ENCODE measurements at places on chromosomes 12 and 14.

DNA sequence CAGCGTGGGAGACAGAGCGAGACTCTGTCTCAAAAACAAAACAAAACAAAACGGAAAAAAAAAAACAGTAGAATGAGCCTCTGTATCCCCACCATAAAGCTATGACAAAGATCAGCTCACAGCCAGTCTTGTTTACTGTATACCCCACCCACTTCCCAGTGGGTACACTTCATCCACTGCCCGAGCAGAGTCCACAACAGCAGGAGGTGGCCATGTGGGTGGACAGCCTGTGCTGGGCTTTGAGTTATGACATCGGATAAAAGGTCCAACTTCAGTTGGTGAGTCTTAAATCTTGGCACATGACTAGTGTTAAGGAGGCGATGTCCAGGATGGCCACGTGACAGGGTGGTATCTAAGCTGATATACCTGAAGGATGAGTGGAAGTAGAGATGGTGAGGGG, 34.8 kb upstream of the MAPKAPK5 start:
- DNase-seq = no peak

- no peak for DNase-seq
Observed at GRCh38 chr12:60752589-60752988, 1156.8 kb downstream of the SLC16A7 start.

- DNase-seq = no peak
Observed at GRCh38 chr14:98593361-98593761, 678.6 kb downstream of the BCL11B start.

GRCh38 chr14:59595071-59595470, 18.5 kb upstream of the CCDC175 start:
- no peak for DNase-seq

DNA sequence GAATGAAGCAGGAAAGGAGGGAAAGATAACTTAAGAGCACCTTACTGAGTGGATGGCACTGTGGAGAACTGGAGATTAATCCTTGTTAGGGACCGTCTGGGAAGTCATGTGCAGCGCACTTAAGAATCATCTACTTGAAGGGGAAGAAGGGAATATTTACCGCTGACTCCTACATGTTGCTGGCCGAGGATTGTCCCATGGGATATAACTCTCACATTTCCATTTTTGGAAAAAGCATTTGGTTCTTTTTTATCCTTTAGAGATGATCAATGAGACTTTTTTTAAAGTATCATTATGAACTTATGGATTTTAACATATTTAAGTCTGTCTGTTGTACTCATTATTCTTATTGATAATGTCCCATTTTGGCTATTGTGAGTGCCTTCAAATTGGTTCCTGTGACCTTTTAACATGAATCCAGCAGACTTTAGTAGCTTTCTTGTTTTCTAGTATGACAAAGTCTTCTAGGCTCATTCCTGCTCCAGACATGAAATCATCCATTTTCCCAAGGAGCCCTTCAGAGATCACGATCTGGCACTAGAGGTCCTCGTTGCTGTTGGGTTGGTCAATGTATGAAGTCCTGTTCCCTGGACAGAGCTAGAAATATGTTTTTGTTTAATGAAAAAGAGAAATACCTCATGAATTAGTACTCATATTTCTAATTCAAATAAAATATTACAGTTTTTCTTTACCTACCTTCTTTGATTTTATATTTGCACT, 20.2 kb upstream of the FAM234B start:
- no peak for DNase-seq

- no peak for DNase-seq
Observed at GRCh38 chr14:50957296-50957695, 13.0 kb upstream of the PYGL start.

DNA sequence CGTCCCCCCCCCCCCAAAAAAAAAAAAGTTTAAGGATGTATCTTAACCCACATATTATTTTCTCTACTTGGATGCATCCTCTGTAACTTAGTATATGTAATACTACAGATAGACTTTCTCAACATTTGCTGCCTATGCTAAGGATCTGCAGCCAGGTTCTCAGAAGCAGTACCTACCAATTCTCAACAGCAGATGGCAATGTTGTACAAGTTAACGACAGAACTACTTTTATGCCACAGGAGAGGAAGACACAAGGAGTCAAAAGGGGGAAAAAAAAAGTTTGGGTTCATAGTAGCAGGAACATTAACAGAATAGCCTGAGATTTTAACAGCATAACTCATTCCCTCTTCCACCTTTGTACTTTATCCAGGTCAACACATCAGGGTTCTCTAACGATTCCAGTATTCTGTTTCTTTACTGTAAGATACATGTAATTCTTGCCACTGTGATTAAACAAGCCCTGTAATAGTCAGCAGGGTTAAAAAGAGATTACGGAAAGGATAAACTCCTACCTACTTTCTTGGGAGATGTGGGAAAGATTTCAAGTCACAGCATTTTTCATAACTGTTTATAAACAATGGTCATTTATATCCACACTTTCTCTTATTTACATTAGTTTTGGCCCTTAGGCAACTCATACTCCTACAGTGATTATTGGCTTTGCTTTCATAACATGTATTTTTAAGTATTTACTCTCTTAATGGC, 5.7 kb upstream of the NEK9 start:
- no peak for DNase-seq

- DNase-seq = no peak
Observed at GRCh38 chr12:2003676-2004112, 563 bp downstream of the DCP1B start.

DNA sequence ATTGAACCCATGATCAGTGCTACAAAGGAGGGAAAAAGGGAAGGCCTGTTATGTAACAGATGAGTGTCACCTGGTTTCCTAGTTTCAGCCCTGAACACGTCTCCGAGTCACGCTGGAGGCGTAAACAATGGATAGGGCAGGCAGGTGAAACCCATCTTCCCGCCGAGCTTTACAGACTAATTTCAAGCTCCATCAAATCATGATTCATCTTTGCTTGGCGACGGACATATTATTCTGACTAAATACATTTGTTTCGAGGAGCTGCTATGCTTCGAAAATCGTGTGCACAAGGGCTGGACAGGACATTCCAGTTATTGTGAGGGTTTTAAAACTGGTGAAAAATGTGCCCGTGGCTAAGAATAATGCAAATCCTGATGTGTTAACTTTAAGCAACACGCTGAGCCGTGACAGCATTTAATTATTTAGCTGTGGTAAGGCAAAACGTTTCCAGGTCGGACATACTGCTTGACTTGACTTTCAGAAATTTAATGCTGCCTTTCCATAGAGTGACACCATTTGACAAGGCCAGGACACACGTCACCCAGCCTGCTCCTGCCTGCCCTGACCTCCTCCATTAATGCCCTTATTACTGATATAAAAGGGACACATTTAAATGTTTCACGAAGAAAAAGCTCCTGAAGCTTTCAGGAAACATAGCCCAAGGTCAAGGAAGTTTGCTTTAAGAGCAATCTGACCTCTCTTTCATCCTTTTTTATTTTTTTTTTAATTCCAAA, 1203.5 kb upstream of the TMEM132C start:
- DNase-seq = no peak

DNA sequence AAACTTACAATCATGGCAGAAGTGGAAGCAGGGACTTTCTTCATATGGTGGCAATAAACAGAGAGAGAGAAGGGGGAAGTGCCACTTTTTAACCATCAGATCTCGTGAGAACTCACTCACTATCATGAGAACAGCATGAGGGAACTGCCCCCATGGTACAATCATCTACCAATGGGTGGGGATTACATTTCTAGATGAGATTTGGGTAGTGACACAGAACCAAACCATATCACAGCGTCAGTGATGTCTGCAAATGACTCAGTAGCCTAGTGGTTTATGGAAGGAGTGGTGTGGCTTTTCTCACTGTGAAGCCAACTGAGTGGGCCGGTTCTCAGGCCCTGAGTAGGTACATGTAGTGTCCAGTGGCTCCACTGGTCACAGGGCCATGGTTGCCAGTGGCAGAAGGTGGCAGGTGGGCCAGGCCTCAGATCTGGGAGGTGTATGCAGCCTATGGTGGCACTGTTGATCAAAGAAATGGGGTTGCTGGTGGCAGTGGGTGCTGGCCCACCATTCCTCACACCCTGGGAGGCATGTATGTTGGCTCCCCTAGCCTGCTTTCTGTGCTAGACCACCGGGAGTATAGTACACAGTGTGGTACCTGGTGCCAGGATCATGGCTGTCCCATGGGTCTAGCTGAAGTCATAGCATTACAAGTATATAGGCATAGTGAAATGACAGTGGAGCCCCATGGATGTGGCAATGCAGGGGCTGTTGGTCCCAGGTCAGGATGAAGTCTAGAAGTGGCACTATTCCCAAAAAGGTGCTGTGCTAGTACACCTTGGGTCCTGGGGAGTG, 191.9 kb downstream of the NUBPL start:
- DNase-seq = no peak

- DNase-seq = no peak
Observed at GRCh38 chr14:76080471-76080870, 71.3 kb upstream of the GPATCH2L start.

DNA sequence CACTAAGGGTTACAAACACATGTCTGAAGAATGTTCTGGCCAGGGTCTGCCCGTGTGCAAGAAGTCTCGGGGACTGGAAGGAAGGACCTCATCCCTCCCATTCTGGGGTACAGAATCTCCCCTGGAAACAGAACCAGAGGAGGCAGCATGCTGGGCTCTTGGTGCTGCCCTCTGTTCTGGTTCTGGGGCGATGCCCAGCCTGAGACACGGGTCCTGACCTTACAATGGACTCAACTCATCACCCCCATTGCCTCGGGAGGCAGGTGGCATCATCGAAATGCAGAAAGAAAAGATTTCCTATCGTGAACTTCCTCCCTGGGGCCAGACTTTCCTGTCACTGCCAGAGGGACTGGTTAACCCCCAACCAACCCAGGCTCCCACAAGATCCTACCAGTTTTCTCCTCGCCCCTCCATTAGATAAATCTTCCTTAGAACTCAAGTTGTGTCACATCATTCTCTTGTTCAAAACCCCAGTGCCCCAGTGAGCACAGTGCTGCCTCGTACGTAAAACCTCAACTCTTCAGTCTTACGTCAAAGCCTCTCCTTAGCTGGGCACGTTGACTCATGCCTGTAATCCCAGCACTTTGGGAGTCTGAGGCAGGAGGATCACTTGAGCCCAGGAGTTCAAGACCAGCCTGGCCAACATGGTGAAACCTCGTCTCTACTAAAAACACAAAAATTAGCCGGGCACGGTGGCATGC, 52.1 kb downstream of the PSMA6 start:
- no peak for DNase-seq

GRCh38 chr14:50249136-50249775, 17.9 kb upstream of the SOS2 start:
- DNase-seq = no peak

- DNase-seq = no peak
Observed at GRCh38 chr12:34404377-34405285, 382.3 kb downstream of the ALG10 start.

GRCh38 chr12:52267266-52267665, 7.2 kb upstream of the KRT86 start:
- no peak for DNase-seq

DNA sequence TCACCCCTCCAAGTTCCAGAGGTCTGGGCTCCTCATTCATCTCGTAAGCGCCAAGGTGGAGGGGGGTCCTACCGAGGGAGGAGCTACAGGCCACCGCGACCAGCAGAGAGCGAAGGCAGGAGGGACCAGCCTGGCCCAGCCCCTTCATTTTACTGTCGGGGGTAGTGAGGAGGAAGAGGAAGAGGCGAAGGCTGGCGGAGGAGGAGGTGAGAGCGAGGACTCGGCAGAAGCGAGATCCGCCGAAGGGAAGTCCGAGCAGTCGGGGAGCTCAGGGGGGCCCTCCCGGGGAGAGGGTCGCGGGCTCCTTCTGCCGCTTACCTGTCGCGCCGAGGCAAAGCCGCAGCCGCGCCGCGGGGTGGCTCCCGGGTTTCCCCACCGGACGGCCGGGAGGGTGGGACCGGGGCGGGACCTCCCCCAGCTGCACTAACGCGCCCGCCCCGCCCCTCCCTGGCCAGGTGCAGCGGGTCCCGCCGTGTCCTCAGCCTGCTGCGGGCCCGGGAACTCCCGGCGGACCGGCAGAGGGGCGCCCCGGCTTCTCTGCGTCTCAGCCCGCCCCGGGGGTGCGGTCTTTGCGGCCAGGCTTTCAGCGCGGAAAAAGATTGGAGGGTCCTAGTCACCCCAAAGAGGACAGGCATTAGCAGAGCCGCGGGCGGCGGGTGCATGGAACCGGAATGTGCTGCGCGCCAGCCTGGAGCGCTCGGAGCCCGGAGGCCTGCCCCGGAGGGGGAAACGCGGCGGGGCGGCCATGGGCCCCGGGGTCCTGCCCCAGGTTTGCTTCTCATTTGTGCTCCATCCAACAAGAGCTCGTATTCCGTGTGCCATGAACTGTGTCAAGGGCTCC, at the start of gene GALNT6:
TSS of gene GALNT6 (minus strand) at position 124 of the 841 bp plus-strand sequence. CDS start 11,625 bp downstream, outside the sequence.
- DNase-seq = peak; percentile 60

GRCh38 chr14:32443890-32444661, 115.0 kb downstream of the AKAP6 start:
- DNase-seq = no peak

GRCh38 chr12:28349196-28349595, 158.9 kb downstream of the CCDC91 start:
- DNase-seq = no peak

Data from stimulated activated CD4-positive, alpha-beta T cell treated with anti-CD3 and anti-CD28 coated beads, Interleukin-12 subunit alpha, Interleukin-12 subunit beta, amount 100 ng/mL, for 24 hours (primary cell).